Thoracic aorta (tissue), 2 donors: ENCODE measurements at places on chromosomes 6 and 20.

DNA sequence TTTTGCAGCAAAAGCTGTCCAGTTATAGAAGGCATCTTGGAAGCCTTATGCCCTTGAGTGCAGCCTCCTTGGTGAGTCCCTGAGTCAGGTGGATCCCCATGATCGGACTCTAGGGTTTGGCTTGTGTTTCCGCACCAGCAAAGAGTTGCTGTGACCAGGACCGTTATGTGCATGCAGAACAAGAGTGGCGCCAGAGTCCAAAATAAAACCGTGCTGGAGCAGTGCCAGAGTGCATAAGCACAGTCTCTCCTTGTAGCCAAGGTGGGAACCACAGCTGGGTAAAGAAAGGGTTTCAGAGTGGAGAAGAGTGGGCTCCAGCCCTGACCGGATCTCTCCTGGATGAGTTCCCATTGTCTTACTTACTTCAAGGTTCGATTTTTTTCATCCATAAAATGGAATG is 58.6 kb downstream of the FOXA2 start:
- no peak for DNase-seq

DNA sequence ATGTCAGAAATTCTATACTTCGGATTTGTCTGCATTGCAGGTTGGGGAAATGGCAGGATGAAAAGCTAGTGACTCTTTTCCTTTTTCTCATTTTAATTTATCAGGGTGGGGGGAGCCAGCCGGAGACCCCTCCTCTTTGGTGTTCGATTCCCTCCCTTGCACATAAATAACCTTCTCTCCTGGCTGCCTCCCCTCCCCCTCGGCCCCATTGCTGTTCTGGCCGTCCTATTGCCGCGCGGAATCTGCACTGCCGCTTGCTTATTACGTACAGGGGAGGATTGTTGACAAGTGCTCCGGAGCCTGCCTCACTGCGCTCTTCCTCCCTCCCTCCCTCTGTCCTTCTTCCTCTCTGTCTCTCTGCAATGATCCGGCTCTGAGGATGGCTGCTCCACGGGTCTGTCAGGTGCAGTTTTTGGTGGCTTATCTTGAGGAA is 154.7 kb downstream of the JARID2 start:
- no peak for DNase-seq

- DNase-seq: no peak
These were observed 1.1 kb upstream of the SLC4A11 start for GRCh38 chr20:3239867-3240775.

DNA sequence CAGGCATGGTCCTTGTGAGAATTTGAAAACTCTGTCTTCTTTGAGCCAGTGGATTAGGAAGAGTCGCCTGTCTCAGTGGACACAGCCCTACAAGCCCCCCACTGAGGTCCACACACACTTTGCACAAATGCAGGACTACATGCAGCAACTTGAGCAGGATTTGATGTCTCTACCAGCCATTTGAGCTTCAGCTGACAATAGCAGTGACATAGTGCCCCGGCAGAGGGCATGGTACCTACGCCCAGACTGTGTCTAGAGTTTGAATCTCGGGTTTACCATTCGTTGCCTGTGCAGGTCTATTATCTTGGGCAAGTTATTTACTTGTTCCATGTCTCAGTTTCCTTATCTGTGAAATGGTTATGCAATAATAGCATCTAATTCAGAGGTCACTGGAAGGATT is 580.1 kb downstream of the TFAP2B start:
- DNase-seq: no peak

GRCh38 chr20:4684837-4685413 is 36.8 kb upstream of the PRND start:
- no peak for DNase-seq

DNA sequence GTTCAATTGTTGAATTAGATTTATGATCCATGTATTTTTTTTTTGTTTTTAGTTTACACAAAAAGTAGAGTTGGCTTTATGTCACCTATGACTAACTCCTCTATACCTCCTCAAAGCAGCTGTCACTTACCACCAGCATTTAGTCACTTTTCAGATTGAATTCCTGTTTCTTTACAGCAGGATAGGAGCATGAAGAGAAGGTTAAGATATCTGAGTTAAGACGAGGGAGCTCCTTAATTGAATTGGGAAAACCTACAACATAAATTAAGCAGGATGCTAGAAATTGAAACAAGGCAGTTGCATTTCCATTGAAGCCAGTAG is 237.2 kb downstream of the FARS2 start:
- no peak for DNase-seq

DNA sequence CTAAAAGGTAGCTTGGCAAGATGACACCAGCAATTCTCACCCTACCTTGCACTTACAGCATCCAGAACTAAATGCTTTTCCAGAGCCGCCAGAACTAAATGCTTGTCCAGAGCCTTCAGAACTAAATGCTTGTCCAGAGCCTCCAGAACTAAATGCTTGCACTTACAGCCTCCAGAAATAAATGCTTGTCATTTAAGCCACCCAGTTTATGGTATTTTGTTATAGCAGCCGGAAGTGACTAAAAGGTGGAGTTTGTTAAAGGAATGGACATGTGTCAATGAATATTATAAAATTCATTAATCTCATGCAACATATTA is 133.5 kb downstream of the GPX5 start:
- no peak for DNase-seq

DNA sequence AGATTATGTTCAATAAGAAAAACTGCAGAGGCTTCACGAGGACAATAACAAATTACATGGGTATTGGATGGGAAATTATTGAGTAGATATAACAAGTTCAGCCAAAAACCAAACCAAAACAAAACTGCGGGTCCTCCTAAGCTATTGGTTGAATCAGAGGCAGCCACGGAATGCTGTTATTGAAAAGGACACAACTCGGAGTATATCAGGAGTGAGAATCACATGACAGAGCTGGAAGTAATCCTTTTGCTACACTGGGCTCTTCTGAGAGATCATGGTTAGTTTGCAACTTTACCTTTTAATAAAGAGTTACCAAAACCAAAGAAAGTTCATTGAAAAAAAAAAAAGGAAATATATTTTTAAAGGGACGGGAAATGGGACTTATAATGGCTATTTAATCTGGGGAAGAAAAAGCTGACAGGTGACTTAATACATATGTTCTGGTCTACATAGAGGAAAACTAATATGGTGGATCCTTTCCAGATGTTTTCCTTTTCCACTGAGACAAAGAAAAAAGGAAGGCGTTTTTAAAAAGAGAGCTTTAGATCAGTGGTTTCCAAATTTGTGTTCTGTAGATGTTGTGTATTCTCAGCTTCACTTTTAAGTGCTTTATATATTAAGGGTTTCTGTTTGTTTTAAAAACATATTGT is 6.9 kb upstream of the CITED2 start:
- DNase-seq: no peak

- DNase-seq: no peak
These were observed 46.9 kb downstream of the PDE10A start for GRCh38 chr6:165616116-165616515.

DNA sequence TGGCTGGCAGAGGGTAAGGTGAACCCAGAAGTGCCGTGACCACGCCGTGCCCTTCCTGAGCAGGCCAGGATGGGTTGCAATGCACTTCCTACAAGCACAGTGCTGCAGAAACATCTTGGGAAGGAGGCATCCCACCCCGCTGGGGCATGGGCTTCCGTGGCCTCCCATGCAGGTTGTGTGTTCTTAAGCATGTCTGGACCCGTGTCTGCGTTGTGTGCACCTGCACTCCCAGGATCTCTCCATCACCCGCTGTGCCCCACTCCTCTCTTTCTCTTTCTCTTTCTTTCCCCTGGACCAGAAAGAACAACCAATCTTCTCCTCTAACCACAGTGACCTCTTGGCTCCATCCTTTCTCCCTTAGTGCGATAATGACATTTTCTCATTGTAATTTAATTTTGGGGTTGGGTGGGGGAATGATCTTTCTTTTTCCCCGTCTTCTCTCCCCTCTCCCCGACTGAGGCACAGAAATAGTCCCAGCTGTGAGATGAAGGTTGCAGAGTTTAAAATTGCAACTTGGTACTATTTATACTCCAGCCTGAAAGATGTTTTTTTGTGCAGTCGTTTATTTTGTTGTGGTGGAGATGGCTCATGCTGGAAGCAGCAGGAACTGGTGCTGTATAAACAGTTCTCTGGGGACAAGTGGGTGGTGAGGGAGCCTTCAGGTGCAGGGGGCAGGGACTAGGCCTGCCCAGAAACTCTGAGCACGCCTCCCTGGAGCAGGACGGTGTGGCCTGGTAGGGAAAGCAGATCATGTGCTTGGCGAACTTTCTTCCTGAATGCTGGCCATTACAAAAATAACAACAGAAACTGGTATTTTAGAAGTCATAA is 20.5 kb downstream of the BCAS4 start:
- no peak for DNase-seq
